ENCODE measurements at places on chromosomes 2 and 18.
A peak's percentile ranks its signal among the peaks of the same experiment; 100 is the strongest.

DNA sequence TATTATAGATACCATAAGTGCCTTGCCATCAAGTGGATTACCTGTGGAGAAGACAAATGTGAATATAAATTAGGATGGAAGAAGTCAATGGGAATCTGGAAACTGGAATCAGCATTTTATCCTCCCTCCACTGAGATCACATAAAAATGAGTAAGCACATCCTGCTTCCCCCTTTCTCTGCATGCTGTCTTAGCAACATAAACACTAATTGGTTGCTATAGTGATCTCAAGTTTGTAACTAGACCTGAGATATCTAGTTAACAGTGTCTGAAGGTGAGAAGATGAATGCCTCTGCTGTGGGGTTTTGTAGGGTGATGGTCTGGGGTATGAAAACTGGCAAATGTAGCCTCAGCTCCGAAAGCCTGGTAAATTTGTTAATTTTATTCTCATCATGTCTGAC, 1357.5 kb upstream of the CELF4 start:
- DNase-seq = no peak

GRCh38 chr18:13915995-13916431, 677 bp upstream of the MC2R start:
- DNase-seq = no peak

DNA sequence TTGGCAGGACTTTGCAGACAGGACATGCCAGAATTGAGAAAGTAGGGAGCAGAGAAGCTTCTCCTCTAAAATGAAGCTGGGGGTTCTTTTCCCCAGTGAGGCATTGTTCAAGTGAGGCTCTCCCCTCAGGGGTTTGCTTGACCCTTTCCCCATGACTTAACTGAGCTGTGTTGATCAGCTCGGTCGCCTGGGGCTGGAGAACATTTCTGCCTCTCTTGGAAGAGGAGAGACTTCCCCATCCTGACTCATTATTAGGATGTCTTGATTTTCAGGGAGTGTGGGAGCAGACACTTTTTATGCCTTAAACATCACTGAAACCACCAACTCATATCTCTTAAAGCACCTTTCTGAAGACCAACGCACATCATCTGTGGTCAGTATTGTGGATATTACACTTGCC, 27.9 kb upstream of the GLI2 start:
- no peak for DNase-seq

DNA sequence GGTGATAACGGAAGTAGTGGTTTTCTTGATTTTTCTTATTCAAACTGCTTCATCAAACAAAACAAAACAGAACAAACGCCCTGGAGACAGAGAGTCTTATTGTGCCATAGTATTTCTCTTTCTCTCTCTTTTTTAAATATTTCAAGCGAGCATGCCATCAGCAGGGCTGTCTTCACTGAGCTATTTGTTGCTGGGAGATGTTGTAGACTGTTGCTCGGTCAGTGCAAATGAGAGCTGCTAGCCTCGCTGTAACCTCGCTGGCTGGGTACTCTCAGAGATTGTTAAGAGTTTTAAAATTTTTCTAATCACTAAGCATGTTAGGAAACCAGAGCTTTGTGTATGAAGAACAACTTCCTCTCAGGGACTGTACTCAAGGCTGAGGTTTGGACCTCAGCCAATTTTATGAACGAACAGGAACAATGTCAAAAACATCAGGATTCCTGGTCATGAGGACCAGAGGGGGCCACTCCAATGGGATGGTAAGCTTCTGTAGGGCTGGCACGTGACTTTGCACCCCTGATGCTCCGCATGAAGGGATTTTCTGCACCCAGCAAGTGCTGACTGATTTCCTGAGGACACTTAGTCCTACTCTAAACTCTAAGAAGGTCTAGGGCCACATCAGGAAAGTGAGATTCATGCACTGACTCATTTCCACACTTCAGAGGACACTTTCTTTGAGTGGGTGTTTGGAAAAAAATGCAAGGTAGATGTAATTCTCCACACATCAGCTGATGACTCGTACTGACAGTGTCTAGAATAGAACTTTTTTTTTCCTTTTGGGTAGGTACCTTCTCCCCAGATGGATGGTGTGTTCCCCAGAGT, 59.8 kb upstream of the IL1R1 start:
- DNase-seq = no peak

- no peak for DNase-seq
Measured at GRCh38 chr2:209637293-209637692, 134.3 kb upstream of the UNC80 start.

- peak; percentile 3 for DNase-seq
Measured at GRCh38 chr2:4903656-4904348, 788.4 kb upstream of the SOX11 start.

- DNase-seq = no peak
Measured at GRCh38 chr2:69634196-69634821, 9.2 kb downstream of the AAK1 start.

GRCh38 chr2:51120754-51121280, 88.9 kb upstream of the NRXN1 start:
- no peak for DNase-seq

DNA sequence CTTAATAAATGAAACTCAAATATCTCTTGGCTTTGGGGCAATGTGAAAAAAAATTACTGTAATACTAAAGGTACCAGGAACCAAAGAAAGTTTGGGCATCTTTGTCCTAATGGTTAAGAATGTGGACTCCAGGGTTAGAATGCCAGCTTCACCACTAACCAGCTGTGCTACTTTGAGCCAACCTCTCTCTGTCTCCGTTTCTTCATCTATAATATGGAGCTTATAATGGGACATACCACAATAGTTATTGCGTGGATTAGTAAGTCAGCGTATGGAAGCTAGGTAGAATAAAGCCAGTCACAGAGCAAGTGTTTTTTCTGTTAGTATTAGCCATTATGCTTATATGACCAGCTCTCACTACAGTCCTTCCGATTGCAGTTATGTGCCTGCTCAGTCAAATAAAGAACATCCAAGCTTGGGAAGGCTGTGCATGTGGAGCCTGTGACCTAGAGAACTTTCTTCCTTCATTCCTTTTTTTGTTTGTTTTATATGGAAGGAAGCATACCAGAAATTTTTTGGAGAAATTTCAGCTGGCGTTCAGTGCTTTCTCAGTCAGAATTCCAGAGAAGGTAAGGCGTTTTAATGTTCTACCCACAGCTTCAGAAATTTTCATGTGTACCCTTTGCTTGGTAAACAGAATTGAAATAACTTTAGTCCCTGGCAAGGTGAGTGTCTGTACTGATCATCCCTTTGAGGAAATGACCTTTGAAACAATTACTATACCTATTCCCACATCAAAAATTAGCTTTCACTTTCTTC, 114.0 kb upstream of the RND3 start:
- DNase-seq = no peak

DNA sequence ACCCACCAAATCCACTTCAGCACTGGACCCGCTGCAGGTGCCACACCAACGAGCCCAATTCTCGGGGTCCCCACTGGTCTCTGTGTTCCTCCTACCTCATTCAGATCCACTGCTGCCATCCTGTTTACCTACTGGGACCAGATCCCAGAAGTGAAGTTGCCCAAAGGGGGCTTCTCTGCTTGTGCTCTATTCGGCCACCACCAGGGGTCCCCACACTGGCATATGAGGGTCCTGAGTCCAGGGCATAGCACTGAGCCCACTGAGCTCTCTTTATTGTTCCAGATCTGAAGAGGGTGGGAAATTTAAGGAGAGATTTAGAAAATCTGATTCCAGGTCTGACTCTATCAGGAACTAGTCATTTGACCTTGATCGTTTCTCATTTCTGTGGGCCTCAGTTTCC, 2.4 kb downstream of the GPR45 start:
- no peak for DNase-seq

GRCh38 chr2:200159357-200159707, 147.2 kb upstream of the SPATS2L start:
- DNase-seq = no peak

- peak; percentile 51 for DNase-seq
Measured at GRCh38 chr2:86221066-86221684, 21.9 kb downstream of the MRPL35 start.

DNA sequence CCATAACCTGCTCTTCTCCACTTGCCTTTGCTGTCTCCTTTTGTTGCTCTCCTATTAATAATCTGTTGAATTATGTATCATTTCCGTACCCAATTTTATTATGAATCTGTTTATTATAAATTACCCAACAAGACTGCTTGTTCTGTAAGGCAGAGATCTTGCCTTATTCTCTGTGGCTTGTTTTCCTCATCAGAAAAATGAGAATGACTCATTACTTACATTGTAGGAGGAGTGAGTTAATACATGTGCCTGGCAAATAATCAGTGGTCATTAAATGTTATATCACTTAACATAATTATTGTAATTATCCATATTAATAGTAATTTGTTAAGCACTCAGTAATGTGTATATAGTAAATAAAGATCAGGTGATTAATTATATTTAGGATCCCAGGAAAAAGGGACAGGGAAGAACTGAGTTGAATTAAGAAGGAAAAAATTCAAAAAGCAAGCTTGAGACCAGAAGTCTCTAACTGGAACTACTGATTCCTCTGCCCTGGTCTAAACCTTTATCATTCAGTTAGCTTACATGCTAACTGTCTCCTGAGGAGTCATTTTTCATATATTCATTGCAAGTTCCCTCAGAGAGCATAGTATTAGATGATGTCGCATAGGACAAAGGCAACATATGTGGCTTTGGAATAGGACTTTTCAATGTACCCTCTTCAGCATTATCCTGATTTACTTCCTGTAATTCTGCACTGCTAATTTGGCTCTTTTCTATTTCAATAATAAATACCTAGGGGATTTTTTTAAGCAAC, 335.7 kb downstream of the GALNT13 start:
- no peak for DNase-seq

GRCh38 chr2:135190799-135191198, 138.7 kb downstream of the RAB3GAP1 start:
- DNase-seq = no peak

DNA sequence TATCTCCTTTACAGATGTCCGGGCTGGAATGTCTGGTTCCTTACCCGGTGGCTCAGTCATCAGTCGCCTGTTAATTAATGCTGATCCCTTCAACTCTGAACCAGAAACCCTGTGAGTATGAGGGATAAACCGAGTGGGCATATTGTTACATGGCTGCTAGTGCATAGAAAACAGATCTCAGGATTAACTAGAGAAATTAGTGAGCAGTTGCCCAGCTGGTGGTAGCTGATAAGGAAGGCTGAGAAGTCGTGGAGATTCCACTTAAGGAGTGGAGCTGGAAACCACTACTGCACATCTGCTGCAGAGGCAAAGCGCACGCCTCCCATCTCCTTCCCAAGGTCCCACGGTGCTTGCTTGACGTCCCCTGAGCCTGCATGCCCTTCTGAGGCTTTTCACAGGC, 97.7 kb downstream of the DGKD start:
- DNase-seq = no peak

GRCh38 chr2:205679410-205680009, 2.8 kb upstream of the NRP2 start:
- no peak for DNase-seq

- DNase-seq = no peak
Measured at GRCh38 chr2:1979138-1979537, 234.8 kb upstream of the PXDN start.

- no peak for DNase-seq
Measured at GRCh38 chr2:49271060-49271606, 116.8 kb upstream of the FSHR start.

GRCh38 chr18:48135436-48135966, 205.0 kb upstream of the SMAD2 start:
- DNase-seq = no peak

DNA sequence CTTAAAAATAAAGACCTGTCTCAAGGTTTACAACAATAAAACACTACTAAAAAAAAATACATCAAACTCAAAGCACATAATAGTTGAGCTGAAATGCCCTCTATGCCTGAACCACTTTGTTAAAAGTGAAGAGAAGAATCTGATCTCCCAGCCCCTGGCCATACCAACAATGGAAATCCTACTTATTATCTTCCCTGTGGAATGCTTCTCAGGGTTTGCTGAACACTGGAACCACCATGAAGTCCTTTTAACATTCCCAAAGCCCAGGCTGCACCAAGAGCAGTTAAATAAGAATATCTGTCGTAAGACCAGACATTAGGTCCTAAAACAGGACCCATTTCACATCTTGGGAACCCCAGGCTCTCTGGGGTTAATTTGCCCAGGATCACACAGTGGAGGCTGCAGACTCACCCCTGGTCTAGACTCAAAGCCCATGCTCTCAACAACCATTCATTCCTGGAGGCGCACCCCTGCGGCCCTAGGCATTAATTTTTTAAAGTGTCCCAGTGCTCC, 285.8 kb downstream of the STK39 start:
- no peak for DNase-seq

- DNase-seq = no peak
Measured at GRCh38 chr2:10932345-10933151, 20.8 kb downstream of the KCNF1 start.
